ENCODE measurements at places on chromosomes 6 and 20. TPM values are rescaled to one million over a fixed set of nuclear protein-coding genes. Genes with fewer than 3 reads are reported as not detected.

The IPCEF1 gene
- under 0.01 TPM for total RNA-seq

The SYTL3 gene
- total RNA-seq = 4.9 TPM

The LIN28B gene
- total RNA-seq = not detected

The PNISR gene
- total RNA-seq = 64.5 TPM

The ADAM33 gene
- 136 TPM for total RNA-seq

The GCNT2 gene
- total RNA-seq = 0.99 TPM

The KCNK16 gene
- not detected for total RNA-seq

The DACT2 gene
- not detected for total RNA-seq

The LYRM4 gene
- total RNA-seq = 18.8 TPM

The LAMA5 gene
- 90.0 TPM for total RNA-seq

The AKAP7 gene
- 3.1 TPM for total RNA-seq

The VGLL2 gene
- not detected for total RNA-seq

The CNBD2 gene
- total RNA-seq = 1.5 TPM

The TFAP2D gene
- total RNA-seq = not detected

The SLC17A1 gene
- not detected for total RNA-seq

The E2F3 gene
- 4.9 TPM for total RNA-seq

The SLC32A1 gene
- total RNA-seq = not detected

The SRSF6 gene
- total RNA-seq = 59.8 TPM

The PEX7 gene
- total RNA-seq = 12.7 TPM

The PNPLA1 gene
- total RNA-seq = not detected

The EYS gene
- total RNA-seq = 0.50 TPM

The B4GALT5 gene
- 21.8 TPM for total RNA-seq

The LGSN gene
- not detected for total RNA-seq

The PSMF1 gene
- 40.7 TPM for total RNA-seq

The MYBL2 gene
- 0.66 TPM for total RNA-seq

The WFDC6 gene
- not detected for total RNA-seq

The CCR6 gene
- total RNA-seq = not detected

The CYP24A1 gene
- not detected for total RNA-seq

The C4B gene
- total RNA-seq = 6.8 TPM

The SNAP25 gene
- total RNA-seq = 9.6 TPM

The MACROD2 gene
- total RNA-seq = 0.50 TPM

The PXDC1 gene
- 48.8 TPM for total RNA-seq

The ETV7 gene
- 0.99 TPM for total RNA-seq

The GNMT gene
- total RNA-seq = 0.17 TPM

Data from smooth muscle cell of trachea (primary cell).